ENCODE measurements at places on chromosomes 16 and 17. TPM values are rescaled to one million over a fixed set of nuclear protein-coding genes. Genes with fewer than 3 reads are reported as not detected.

- H3K4me3 ChIP-seq: no peak overlapping the region
- H3K27ac ChIP-seq: no peak overlapping the region
Observed at GRCh38 chr16:3474136-3474779, 21.0 kb downstream of the C16orf90 start.

DNA sequence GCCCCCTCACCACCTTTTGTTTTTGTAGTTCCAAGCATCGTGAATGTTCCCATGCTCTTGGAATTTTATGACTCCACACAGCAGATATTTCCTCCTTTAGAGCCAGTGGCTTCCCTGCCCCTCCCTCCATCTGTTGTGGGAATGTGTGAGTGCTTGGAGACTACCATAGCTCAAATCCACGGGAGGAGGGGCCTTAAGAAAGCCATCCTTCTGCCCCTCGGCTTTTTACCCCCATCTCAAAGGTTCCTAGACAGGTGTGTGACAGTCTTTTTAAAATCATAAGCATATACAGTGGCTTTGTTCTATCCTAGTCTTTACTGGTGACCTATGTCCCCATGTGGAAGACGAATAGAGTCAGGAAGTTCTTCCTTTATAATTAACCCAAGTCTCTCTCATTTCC lies 47.2 kb downstream of the YPEL2 start:
- peak overlapping the region; percentile 80 for H3K27ac ChIP-seq

DNA sequence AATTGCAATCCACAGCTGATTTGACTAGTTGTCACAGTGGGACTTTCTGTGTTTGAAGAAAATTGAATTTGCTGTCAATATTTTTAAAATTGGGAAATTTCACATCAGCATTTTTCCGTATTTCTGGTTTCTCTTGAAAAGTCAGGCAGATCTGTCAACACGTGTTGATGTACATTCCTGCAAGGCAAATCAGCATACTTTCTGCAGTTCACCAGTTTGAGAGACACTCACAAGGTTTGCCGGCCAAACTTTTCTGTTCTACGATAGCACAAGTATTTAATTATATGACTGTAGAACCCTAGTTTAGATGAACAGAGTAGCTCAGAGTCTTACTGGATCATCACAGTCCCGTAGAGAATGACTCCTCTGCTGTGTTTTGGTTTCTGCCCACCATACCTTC lies 102.0 kb downstream of the ADAMTS18 start:
- no peak overlapping the region for H3K4me3 ChIP-seq
- H3K4me1 ChIP-seq: no peaks in the 10 kb centered on the region
- H3K27me3 ChIP-seq: no peaks in the 10 kb centered on the region
- no peaks in the 10 kb centered on the region for H3K36me3 ChIP-seq
- no peak overlapping the region for H3K27ac ChIP-seq
- no peak for ATAC-seq

DNA sequence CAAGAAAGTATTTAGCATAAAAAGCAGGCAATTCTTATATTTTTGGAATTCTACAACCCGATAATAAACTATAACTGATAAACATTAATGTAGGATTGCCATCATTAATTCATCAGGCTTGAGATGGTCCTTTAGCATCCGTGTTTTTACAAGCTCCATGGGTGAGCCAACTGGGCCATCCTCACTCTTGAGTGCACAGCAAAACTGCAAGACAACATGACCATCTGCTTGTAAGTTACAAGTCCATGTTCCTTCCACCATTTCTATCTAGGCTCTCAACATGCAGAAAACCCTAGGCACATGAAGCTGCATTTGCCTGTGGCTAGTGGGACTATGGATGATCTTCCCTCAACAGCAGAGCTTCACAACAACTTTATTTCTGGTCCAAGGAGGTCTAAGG lies 40.1 kb downstream of the ADAMTS18 start:
- no peaks in the 10 kb centered on the region for H3K27me3 ChIP-seq
- no peak overlapping the region for H3K27ac ChIP-seq
- ATAC-seq: no peak
- H3K4me3 ChIP-seq: no peak overlapping the region
- no peaks in the 10 kb centered on the region for H3K4me1 ChIP-seq
- no peaks in the 10 kb centered on the region for H3K36me3 ChIP-seq

DNA sequence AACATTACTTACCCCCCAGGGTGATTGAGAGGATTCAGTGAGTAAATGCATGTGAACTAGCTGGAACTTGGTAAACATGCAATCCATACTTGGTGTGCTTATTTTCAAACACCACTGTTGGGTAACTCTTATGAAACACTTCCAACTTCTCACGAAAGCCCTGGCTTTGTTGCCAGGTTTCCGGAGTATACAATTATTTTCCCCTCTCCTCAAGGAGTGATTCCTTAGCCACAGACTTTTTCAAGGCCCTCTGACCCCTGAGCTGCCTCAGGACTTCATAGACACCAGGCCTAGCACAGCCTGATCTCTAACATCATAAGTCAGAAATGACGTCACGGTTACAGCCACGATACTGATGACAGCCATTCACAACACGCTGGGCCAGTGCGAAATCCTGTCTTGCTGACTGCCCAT lies 27.6 kb downstream of the HSD17B2 start:
- ATAC-seq: no peak
- no peak overlapping the region for H3K4me3 ChIP-seq
- H3K27me3 ChIP-seq: peaks cover 9% of the 10 kb centered on the region

GRCh38 chr17:62626719-62627218 lies 701 bp upstream of the MRC2 start:
- peak overlapping the region; percentile 66 for H3K4me3 ChIP-seq
- ATAC-seq: peak; percentile 73
- H3K27ac ChIP-seq: peak overlapping the region; percentile 86
- H3K4me1 ChIP-seq: no peaks in the 10 kb centered on the region

LRRC37A3 gene
- 1.7 TPM for total RNA-seq

DNA sequence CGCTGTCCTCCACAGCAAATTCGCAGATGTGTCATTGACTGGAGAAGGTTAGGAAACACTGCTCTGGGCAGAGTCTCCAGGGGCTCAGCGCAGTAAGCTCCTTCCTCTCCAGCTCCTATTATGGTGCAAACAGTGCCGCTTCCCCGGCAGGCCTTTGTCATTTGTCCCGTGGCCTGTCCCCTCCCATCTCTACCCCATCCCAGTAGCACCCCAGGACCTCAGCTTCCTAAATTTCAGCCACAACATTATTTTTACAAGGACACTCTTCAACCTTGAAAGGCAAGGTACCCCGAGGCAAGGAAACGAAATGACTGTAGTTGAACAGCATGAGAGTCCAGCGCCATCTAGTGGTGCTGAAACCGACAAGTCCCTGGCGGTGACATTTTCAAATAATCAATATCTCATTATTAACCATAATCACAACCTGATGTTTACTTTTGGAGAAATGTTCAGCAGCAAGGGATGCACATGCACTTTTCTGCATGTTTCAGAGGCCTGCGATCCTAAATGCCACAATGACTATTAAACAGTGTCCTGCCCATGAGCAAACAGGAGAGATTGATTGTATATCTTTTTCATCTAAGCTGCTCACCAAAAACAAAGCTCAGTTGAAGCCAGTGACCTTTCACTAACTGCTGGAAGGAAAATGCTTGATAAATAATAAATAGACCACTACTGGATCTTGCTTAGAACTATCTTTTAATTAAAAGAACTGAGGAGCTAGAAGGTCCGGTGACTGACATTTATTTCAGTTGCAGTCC lies 16.5 kb downstream of the MRPS23 start:
- peak; percentile 94 for ATAC-seq
- H3K27ac ChIP-seq: peak overlapping the region; percentile 88
- no peaks in the 10 kb centered on the region for H3K27me3 ChIP-seq
- H3K4me3 ChIP-seq: peak overlapping the region; percentile 55
- no peaks in the 10 kb centered on the region for H3K4me1 ChIP-seq

- H3K27me3 ChIP-seq: peaks cover 13% of the 10 kb centered on the region
- no peak overlapping the region for H3K4me3 ChIP-seq
- H3K4me1 ChIP-seq: peaks cover 25% of the 10 kb centered on the region
- no peak for ATAC-seq
- no peaks in the 10 kb centered on the region for H3K36me3 ChIP-seq
- no peak overlapping the region for H3K27ac ChIP-seq
Observed at GRCh38 chr17:35239823-35240222, 3.0 kb upstream of the SLFN5 start.

DNA sequence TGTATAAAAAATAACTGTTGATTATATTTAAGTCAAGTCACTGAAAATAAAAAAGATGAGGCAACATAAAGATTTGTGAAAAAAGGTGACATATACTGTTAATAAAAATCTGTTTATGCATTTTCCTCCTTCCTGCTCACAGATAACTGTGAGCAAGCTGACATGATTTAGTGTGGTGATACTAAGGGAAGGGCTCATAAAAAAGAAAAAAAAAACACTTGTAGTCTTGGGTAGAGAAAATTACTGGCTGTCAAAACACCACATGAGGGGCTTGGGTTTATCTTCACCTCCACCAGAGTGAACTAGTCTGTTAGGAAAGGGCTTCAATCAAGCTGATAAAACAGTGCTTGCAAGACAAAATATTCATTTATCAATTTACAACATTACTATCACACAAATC lies 247.6 kb downstream of the CNTNAP4 start:
- ATAC-seq: no peak
- no peaks in the 10 kb centered on the region for H3K36me3 ChIP-seq
- no peak overlapping the region for H3K4me3 ChIP-seq
- no peaks in the 10 kb centered on the region for H3K27me3 ChIP-seq

ZNF750 gene
- 1.1 TPM for total RNA-seq

CDH11 gene
- total RNA-seq: 78.9 TPM

CDYL2 gene
- 2.6 TPM for total RNA-seq

- H3K27ac ChIP-seq: no peak overlapping the region
- H3K36me3 ChIP-seq: no peaks in the 10 kb centered on the region
- H3K4me1 ChIP-seq: no peaks in the 10 kb centered on the region
- H3K27me3 ChIP-seq: no peaks in the 10 kb centered on the region
- no peak for ATAC-seq
- no peak overlapping the region for H3K4me3 ChIP-seq
Observed at GRCh38 chr16:13333336-13333735, 431.9 kb downstream of the SHISA9 start.

GRCh38 chr16:65547772-65548446 lies 426.0 kb upstream of the CDH11 start:
- ATAC-seq: no peak
- no peaks in the 10 kb centered on the region for H3K4me1 ChIP-seq
- H3K27ac ChIP-seq: no peak overlapping the region
- H3K36me3 ChIP-seq: no peaks in the 10 kb centered on the region

DNA sequence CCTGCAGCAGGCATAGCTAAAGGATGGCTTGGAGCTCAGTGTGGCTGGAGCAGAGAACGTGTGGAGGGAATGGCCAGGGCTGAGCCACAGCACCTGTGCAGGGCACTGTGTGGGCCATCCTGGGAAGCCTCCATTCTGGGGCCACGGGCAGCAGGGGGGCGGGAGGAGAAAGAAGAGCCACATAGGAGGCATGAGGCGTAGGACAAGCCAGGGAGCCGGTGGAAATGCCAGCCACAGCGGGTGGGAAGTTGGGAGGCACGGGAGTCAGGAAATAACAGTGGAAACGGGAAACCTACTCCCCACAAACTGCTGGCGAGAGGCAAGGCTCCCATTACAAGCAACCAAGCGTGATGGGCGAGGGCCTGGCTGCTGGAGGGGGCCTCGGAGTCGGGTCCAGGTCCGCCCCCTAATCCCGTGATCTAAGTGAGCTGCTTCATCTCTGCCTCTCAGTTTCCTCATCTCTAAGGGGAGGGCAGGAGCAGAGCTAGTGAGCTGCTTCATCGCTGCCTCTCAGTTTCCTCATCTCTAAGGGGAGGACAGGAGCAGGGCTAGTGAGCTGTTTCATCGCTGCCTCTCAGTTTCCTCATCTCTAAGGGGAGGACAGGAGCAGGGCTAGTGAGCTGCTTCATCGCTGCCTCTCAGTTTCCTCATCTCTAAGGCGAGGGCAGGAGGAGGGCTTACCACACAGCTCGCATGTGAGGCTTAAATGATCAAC lies 104.9 kb downstream of the ADCY9 start:
- no peak overlapping the region for H3K27ac ChIP-seq
- no peak overlapping the region for H3K4me3 ChIP-seq
- no peaks in the 10 kb centered on the region for H3K27me3 ChIP-seq
- no peaks in the 10 kb centered on the region for H3K4me1 ChIP-seq

DNA sequence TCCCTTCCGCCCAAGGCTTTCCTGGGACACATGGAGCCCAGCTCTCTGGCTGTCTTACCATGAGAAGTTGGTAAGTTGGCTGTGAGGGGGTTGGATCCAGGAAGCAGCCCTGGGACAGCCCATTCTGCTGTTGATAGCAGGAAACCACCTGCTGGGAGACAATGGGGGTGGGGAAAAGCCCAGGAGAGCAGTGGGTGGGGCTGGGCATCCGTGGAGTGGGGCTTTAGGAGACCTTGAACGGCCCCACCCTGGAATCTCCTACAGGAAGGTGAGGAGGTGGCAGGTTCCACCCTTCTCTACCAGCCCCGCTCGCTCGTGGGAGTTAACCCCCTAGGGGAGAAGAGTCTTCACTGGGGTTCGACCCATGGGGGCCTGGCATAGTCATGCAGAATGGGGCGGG lies 5.8 kb downstream of the TMEM92 start:
- no peak overlapping the region for H3K27ac ChIP-seq
- H3K36me3 ChIP-seq: no peaks in the 10 kb centered on the region
- ATAC-seq: no peak
- H3K4me3 ChIP-seq: no peak overlapping the region
- no peaks in the 10 kb centered on the region for H3K4me1 ChIP-seq

DNA sequence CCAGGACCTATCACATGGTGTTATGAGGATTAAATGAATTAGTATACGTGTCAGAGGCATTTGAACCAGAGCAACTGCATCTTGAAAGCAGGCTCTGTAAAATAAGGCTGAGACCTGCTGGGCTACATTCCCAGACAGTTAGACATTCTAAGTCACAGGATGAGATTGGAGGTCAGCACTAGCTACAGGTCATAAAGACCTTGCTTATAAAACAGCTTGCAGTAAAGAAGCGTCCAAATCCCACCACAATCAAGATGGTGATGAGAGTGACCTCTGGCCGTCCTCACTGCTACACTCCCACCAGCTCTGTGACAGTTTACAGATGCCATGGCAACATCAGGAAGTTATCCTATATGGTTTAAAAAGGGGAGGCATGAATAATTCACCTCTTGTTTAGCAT lies 71.8 kb downstream of the IRF8 start:
- no peaks in the 10 kb centered on the region for H3K27me3 ChIP-seq
- ATAC-seq: no peak
- no peak overlapping the region for H3K4me3 ChIP-seq
- H3K27ac ChIP-seq: no peak overlapping the region
- no peaks in the 10 kb centered on the region for H3K36me3 ChIP-seq

DNA sequence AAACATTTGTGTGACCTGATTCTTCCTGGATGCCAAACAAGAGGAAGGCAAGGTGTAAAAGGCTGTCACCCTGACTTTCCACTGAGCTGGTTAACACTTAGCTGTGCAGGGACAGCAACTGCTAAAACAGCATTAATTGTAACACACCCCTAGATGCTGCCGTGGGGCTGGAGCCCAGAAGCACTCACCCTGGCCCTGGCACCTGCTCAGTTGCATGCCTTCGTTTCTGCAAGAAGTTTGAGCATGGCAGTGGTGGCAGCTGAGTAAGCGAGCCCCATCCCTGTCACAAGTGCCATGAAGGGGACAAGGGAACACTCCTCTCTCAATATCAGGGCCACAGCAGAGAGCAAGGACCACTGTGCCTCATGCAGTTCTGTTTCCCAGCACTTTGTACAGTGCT lies 330.2 kb downstream of the TMEM114 start:
- H3K4me3 ChIP-seq: no peak overlapping the region
- no peaks in the 10 kb centered on the region for H3K27me3 ChIP-seq
- no peak for ATAC-seq
- no peaks in the 10 kb centered on the region for H3K4me1 ChIP-seq

GRCh38 chr17:70563281-70563820 lies 394.0 kb downstream of the KCNJ2 start:
- no peaks in the 10 kb centered on the region for H3K36me3 ChIP-seq
- ATAC-seq: no peak

All from gastroesophageal sphincter (tissue), 4 donors.